ENCODE measurements at places on chromosomes 2 and 18.
A peak's percentile ranks its signal among the peaks of the same experiment; 100 is the strongest.

- DNase-seq = no peak
Observed at GRCh38 chr2:168188002-168188401, 59.4 kb downstream of the STK39 start.

GRCh38 chr2:105404736-105405135, 5.9 kb upstream of the FHL2 start:
- no peak for DNase-seq

DNA sequence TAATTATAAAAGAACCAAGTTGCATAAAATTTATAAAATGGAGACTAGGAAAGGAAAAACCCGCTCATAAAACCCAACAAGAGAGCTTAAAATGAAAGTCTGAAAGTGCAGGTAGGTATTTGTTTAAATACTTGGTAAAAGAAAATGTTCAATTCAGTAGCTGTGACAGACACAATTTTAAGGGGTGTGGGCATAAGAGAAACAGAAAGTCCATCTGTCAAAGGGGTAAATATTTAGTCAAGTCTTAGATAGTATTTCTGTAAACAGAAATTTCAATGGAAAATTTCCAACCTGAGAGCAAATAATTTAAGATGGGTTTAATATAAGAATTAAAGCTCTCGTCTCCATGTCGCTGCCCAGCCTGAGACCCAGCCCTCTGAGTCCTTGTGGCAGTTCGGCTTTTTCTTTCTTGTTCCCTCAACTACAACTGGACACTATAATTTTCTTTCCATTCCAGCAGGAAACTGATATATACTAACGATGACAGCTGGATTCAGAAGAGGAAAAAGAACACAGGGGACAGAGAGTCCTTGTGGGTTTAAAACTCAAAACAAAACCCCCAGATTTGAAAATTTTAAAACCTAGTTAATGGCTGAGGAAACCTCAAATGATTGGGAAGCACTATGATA, 88.0 kb upstream of the ZFP36L2 start:
- no peak for DNase-seq

DNA sequence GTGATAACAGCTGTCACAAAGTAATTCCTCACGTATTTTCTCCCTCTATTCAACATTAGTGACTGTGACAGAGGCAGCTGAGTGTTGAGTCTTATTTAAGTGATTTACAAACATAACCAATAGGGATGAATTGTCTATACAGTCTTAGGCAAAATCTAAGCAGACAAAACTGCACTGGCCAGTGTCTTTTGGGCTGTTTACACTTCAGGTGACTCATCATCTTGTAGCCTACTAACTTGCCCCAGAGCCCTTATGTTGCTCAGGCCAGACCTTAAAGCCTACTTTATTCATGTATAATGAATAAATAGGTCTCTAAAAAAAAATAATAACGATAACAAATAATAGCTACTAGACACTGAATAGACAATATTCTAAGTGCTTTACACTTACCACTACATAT, 17.2 kb downstream of the THOC1 start:
- no peak for DNase-seq

- no peak for DNase-seq
Observed at GRCh38 chr2:190432567-190433231, 24.5 kb downstream of the MFSD6 start.

- DNase-seq = no peak
Observed at GRCh38 chr2:70886541-70886987, 49.1 kb upstream of the ATP6V1B1 start.

GRCh38 chr2:174350018-174350417, 15.3 kb downstream of the SP9 start:
- no peak for DNase-seq

DNA sequence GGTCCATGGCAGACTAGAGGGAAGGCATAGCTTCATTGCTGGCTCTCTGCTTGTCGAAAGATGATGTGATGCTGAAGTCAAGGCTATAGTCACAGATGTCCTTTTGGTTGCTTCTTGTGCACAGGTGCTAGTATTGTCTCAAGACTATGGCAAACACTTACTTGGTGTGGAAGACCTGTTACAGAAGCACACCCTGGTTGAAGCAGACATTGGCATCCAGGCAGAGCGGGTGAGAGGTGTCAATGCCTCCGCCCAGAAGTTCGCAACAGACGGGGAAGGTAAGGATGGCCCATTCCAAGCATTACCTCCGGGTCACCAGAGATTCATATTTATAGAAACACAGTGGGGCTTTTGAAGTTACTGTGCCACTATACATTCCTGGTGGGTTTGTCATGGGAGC, 95.5 kb upstream of the EML6 start:
- DNase-seq = no peak

DNA sequence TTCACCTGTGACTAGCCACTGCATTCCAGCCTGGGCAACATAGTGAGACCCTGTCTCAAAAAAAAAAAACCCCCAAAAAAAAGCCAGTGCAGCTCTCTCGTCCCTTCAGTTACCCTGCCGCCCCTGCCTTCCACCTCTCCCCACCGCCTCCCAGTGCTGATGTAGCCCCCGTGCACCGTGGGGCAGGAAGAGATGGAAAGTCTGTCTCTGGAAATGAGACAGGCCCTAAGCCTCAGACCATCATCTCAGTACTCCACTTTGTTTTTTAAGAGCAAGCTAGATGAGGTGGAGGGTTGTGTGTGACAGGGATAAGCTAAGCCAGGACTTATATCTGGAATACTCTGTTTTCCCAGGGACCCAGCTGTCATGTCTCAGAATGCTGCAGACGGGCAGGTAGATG, 32.0 kb downstream of the MERTK start:
- no peak for DNase-seq

DNA sequence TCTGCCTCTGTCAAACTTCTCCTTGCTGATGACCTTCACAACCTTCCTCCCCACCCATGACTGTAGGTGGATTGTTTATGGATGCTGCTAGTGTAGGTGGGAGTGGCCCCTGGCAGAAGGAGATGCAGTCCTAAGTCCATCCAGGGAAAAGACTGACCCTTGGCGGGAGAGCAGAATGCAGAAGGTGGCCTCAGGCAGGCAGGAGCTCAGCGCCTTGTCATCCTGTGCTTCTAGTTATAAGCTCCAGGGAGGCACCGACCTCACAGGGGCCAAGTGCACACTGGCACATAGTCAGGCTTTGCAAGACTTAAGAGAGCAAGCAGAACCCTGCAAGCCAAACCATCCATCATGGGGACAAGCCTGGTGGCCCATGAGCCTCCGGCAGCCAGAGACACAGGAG, 74.4 kb downstream of the CAPN13 start:
- no peak for DNase-seq

GRCh38 chr18:9362869-9363268, 28.3 kb downstream of the TWSG1 start:
- no peak for DNase-seq

- DNase-seq = no peak
Observed at GRCh38 chr2:227990937-227991336, 119.5 kb downstream of the DAW1 start.

DNA sequence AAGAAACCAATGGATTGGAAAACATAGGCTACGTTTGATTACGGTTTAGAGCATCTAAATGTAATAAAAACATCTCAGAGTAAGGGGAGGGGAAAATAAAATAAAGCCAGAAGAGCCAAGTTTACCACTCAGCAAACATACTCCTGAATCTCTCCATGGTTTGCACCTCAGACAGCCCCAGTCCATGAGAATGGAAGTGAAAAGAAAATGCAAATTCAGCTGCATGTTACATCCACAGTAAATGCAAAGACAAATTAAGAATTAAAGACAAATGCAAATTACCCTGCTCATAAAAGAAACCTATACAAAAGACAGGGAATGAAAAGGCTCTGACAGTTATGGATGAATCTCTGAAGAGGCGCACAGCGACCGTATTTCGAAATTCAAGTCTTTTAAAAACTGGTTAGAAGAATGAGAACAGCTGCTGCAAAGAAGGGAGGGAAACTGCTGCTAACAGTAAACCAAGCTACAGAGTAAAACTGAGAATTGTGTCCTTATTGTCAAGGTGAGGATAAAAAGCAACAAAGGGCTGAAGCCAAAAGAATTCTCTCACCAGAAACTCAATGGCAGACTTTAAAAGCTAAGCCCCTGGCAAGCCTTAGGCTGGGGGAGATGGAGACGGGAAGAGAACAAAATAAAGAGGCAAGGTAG, 197.9 kb upstream of the ACVR2A start:
- no peak for DNase-seq

DNA sequence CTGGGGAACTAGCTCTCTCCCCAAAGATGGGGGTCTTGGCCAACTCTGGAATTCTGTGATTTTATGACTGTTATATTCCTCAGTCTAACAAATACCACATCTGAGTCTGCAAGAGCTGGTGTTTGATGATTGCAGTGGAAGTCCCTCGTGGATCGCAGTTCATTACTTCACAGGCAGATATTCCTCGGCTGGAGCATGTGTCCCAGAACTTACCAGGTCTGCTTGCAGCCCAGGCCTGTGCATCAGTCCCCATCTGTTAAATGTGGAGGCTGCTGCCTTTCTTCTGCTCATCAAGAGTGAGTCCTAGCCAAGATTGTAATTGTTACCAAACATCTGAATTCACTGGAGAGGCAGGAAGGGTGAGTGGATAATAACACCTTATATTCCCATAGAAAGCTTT, 55.5 kb downstream of the PRKCE start:
- DNase-seq = no peak

DNA sequence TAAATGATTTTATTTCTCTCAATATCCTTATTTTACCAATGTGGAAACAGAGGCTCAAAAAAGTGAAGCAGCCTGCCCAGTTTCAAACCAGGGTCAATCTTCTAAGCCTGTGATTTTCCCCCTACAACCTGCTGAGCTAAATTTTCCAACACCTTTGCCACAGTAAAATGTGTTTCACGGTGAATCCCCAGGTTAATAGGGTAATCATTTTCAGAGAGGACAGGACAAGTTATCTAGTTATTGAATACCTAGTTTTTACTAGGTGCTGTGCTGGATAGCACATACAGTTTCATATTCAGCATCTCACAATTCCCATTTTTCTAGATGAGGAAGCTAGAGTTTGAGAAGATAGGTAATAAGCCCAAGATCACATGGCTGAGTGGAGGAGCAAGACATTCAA, 236.6 kb downstream of the PTH2R start:
- no peak for DNase-seq

GRCh38 chr2:60497500-60497899, 56.0 kb downstream of the BCL11A start:
- DNase-seq = no peak

- DNase-seq = no peak
Observed at GRCh38 chr18:10266334-10266590, 188.2 kb upstream of the APCDD1 start.

DNA sequence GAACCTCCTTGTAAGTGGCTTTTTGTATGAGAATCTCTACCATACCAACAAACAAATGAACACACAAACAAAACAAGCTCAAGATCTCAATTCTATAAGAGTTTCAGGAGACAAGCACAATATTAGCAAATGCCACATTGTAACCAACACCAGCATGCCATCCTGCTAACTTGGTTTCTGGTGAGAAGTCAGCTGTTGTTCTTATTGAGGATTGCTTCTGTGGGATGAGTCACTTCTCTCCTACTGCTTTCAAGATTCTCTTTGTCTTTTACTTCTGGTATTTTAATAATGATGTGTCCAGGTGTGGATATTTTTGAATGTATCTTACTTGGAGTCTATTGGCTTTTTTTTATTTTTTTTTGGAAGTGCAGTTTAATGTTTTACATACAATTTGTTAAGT, 131.7 kb downstream of the BCL2L11 start:
- DNase-seq = no peak

- no peak for DNase-seq
Observed at GRCh38 chr2:38213619-38214167, 137.7 kb upstream of the CYP1B1 start.

DNA sequence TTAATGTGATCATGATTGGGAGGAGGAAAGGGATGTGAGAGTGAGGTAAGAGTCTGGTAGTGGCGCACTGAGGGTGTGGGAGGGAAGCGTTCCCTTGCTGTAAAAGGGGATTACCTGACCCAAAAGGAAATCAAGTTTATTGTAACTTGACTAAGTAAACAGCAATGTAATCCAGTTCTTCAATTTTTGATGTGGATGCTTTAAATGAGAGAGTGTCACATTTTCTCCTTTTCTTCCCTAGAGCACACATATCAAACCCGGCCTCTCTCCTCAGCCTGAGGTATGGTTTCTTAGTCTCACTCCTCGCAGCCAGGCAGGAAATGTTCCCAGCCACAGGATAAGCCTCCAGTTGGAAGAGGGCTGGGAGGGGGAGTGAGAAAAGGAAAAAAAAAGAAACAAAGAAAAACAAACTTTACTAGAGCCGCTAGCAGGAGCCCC, 688 bp upstream of the ARHGAP28 start:
- no peak for DNase-seq

DNA sequence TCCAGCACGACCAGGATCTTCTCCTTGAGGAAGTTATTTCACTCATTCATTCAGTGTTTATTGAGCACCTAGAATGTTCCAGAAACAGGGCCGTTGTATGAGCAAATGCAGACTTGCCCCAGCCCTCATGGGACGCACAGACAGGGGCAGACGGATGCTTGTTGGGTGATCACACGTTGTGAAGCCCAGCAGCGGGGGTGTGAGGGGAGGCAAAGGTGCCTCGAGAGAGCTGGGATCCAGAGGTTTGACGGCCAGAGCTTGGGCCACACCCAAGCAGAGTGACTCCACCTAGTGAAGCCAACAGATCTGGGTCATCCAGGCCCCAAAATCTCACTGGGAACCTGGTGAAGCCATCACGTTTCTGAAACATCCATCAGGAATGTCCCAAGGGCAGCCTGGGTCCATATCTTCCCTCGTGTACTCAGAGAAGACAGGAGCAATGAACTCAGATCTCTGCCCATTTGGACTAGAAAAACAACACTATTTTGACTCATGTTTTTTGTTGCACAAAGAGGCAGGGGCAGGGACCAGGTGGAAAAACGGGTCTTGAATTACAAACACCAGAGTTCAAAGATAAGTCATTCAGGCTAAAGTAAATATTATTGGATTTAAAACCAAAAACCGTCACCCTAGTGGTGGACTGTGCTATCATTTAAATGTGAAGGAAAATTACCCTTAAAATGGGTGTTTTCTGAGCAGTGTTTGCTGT, 54.9 kb upstream of the RBM44 start:
- DNase-seq = no peak

GRCh38 chr2:38016219-38016618, 59.7 kb downstream of the CYP1B1 start:
- DNase-seq = no peak

DNA sequence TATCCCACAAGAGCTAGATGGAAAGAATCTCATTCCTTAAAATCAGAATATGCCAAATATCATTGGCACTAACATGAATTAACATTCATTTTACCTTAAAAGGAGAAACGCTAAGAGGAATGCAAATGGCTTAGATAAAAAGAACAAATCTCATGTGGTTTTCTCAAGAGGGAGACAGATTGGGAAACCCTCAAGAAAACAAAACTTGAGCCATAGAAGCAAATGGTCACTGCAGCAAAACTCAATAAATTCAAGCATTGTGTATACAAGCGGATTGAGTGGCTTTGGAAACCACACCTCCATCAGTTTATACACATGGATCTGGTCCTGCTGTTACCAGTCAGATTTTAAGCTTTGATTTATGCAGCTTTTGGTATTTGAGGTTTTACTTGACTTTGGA, 1331.8 kb upstream of the ZEB2 start:
- DNase-seq = no peak

GRCh38 chr2:230902180-230902899, 22.7 kb downstream of the GPR55 start:
- peak; percentile 50 for DNase-seq
